Dorsolateral prefrontal cortex (tissue), 122 donors: ENCODE measurements at places on chromosomes 13 and 19.

- DNase-seq, result no peak
Measured at GRCh38 chr13:101977475-101977874, 424.4 kb downstream of the FGF14 start.

GRCh38 chr13:65417953-65418352 is 1812.2 kb downstream of the PCDH9 start:
- DNase-seq, result no peak

DNA sequence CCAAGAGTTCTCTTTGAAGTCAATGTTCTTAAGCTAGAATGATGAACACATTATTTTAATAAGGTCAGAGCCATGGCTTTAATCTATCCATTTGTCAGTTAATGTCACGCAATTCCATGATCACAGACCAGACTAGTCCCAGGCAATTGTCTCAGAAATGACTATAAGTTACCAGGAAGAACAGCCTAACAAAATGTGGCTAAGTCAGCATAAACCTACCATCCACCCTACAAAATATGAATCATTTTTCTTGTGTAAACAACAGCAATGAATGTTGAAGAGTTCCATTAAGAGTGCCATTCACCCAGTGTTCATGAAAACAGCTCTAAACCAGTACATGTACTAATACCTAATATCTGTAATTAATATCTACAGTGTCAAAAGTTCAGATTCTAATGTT is 127.5 kb downstream of the KCTD12 start:
- DNase-seq, result no peak

GRCh38 chr19:6234527-6234926 is 45.2 kb downstream of the MLLT1 start:
- no peak for DNase-seq

GRCh38 chr19:16301999-16302694 is 22.5 kb upstream of the KLF2 start:
- no peak for DNase-seq

- DNase-seq, result no peak
Measured at GRCh38 chr13:23695711-23696464, 125.7 kb downstream of the TNFRSF19 start.

GRCh38 chr13:46104868-46105267 is at the start of gene CPB2:
TSS of gene CPB2 (minus strand) at chr13:46105033. CDS start at chr13:46105009, 24 bp downstream.
- DNase-seq, result no peak

DNA sequence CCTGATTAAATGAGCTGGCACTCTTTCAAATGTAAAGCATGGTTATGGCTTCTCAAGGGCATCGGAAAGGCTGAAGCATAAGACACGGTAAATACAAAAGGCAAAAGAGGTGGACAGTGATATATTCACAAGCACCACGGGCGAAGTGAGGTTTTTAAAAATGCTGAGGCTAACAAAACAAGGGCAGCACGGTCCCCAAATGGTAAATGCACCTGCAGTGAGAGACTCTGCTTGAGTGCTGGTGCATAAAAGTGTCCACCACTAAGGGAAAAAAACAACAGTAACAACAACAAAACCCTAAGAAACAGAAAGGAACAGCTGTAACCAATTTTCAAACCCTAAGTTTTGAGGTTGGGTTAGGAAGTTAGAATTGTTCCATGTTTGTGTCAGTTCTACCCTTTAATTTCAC is 234.9 kb downstream of the PCDH9 start:
- DNase-seq, result no peak

DNA sequence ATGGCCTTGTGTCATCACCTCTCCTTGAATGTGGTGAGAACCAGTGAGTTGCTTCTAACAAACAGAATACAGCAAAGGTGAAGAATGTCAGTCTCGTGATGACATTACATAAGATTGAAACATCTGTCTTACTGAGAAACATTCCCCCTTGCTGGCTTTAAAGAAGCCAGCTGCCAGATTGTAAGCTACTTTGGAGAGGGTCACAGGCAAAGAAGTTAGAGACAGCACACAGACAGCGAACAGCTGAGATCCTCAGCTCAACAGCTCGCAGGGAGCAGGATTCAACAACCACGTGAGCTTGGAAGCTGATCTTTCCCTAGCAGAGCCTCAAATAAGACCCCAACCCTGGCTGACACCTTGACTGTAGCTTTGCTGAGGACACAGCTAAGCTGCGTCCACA is 367.9 kb downstream of the LIG4 start:
- no peak for DNase-seq

GRCh38 chr19:1668486-1669270 is 16.3 kb upstream of the TCF3 start:
- no peak for DNase-seq

GRCh38 chr13:52835071-52835839 is 13.2 kb downstream of the PCDH8 start:
- no peak for DNase-seq

DNA sequence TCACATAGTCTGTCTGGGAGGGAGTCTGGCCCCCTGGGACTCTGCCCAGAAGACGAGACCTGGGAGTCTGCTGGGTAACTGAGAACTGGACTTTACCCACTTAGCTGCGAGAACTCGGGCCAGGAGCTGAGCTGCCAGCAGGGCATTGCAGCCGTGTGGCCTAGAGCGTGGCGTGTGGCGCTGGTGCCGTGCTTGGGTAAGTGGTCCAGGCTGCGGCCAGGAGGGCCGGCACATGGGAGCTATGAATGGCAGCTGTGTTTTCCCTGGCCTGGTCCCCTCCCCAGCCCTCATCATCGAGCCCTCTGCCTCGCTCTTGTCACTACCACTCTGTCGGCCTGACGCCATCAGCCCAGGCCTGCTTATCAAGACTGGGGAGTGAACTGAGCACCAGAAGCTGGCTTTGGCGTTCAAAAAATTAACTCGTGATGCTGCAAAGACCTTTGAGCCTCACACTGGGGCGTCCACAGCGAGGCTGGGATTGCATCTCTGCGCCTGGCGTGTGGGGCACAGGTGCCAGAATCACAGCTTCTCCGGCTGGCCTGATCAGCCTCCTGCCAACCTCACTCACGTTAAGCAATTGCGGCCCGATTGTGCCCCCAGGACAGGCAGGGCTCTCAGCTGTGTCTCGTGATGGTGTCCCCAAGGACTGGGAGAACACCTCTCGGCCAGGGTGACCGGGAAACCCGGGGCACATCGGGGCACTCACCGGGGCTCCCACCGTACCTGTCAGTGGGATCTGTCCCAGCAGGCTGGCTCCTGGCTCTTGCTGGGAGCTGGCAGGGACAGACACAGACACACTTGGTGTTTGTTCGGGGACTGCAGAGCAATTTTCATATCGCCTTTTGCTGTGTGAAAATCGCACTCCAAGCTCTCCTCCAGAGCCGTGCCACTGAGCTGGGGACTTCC is 85.9 kb downstream of the KDM4B start:
- peak; percentile 70 for DNase-seq

DNA sequence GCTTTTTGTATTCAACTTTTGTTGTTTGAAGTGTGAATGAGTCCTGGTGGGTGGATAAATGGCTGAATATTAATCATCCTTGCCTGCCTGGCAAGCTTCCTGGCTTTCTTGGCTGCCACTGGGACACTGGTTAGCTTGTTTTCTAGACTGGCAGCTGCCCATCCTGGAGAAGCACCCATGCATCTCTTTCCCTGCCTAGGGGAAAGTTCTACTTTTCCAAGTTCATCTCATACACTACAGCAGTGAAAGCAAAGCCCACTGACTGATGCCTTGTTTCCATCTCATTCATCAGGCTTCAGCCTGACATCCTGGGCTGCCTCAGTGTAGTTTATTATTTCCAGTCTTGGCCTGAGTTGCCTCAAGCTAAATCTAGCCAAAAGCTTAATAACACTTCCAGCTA is 244.8 kb downstream of the PCDH20 start:
- DNase-seq, result no peak

DNA sequence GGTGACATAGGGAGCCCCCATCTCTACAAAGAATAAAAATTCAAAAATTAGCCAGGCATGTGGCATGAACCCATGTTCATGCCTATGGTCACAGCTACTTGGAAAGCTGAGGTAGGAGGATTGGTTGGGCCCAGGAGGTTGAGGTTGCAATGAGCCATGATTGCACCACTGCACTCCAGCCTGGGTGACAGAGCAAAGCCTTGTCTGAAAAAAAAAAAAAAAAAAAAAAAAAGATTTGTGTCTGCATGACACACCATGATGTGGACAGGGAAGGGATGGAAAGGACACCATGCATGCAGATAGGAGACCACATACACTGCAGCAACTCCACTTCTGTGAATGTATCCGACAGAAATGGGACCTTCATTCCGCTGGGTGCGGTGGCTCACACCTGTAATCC is 34.0 kb upstream of the HOMER3 start:
- DNase-seq, result no peak

GRCh38 chr13:44280456-44280855 is 93.2 kb upstream of the SERP2 start:
- no peak for DNase-seq

DNA sequence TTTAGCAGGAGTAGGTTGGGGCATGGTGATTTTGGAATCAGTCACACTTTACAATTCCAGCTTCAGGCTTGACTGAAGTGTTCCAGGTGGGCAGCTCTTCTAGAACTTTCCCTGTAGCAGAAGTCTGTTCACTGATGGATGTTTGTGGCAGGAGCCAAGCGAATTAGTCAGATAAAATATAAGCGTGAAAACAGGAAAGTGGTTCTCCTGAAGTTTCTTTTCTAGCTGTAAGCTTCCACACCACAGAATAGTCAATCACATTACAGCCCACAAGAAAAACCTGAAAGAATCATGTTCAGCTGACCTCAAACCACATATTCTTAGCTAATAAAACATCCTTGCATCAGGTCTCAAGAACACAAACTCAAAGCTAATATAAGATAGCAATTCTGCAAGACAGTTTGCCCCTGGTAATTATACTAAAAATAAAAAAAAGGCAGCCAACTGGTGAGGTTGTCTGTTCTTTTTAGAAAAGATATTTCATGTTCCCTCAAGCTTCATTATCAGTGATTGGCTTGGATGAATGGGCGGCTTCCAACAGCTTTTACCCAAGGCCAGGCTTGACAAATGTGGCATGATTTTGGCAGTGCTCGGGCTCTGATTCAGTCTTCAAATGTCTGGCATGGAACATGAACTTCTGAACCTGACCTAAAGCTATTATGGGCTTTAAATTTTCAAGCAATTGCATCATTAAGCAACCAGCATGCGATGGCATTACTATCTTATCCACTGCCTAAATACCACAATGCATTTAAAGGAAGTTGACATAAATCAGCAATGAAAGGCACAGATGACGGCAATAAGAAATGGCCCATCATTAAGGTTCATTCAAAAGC is 136.8 kb downstream of the DCLK1 start:
- no peak for DNase-seq

DNA sequence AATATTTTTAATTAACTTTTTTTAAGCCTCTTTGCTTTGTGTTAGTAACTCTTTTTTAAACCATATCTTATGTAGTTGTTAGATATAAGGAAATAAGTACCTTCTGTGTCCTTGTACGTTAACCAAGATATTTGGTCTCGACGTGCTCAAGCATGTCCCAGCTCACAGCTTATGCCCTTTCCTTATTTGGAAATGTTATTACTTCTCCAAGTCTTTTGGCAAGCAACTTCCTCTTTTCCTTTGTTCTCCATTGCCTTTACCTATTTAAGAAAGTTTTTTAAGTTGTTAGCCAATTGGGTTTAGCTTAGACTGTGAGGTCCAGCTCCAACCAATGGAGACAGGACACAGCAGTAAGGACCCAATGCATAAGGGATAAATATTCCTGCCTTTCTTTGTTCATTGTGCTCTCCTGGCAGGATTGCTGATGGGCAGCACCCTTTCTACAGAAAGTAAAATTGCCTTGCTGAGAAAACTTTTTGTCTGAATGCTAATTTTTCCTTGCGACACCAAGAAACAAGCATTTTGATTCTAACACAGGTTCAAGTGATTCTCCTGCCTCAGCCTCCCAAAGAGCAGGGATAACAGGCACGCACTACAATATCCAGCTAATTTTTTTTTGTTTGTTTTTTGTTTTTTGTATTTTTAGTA is 5.2 kb downstream of the DKKL1 start:
- no peak for DNase-seq

DNA sequence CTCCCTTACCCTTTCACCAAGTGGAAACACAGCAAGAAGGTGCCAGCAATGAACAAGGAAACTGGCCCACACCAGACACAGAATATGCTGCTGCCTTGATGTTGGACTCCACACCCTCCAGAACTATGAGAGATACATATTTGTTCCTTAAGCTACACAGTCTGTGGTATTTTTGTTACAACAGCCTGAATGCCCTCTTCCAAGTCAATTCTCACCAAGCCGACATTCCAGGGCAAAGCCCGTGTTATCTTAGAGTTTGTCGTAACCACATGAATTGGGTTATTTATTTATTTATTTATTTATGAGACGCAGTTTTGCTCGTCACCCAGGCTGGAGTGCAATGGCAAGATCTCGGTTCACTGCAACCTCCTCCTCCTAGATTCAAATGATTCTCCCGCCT is 14.9 kb downstream of the FGF21 start:
- DNase-seq, result no peak

- no peak for DNase-seq
Measured at GRCh38 chr19:18063463-18063862, 23.3 kb downstream of the IL12RB1 start.

- DNase-seq, result no peak
Measured at GRCh38 chr13:29749401-29750182, 100.8 kb downstream of the UBL3 start.

GRCh38 chr13:20667857-20668437 is 35.6 kb upstream of the IL17D start:
- DNase-seq, result no peak

DNA sequence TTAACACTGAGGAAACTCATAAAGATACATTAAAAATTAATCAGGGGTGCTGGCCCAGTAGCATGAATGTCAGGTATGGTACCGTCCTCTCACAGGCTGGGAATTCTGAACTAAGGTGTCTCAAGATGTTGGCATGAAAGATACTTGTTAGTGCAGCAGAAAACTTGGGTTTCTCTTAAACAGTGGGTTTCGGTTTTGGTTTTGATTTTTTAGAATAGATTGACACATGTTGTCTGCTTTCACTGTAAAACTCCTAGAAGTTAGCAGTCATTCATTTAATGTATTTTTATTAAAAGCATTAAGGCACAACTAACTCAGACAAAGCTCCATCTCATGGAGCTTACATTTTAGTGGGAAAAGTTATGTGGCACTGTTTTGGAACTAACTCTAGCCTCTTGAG is 3.5 kb upstream of the OBI1 start:
- no peak for DNase-seq

- DNase-seq, result no peak
Measured at GRCh38 chr13:65342541-65343337, 1887.4 kb downstream of the PCDH9 start.

DNA sequence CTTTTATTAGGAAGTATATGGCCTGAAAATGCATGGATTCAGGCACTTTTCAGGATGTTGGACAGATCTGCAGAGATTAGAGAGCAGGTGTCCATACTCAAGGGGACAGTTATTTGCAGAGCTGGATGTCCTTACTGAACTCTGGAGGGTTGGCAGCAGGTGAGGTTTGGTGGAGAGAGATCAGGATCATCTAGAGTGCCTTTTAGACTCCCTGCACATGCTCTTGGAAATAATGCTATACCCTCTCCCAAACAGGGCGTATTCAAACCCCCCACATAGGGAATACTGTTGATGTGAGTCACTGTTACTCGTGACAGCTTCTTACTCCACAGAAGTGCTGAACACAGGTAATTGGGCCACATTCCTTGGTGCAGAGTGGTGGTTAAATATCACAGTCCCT is 725.7 kb upstream of the SGCG start:
- no peak for DNase-seq

GRCh38 chr13:22298530-22298929 is 627.7 kb downstream of the FGF9 start:
- no peak for DNase-seq

- no peak for DNase-seq
Measured at GRCh38 chr19:40144151-40144550, 47.1 kb upstream of the MAP3K10 start.

- DNase-seq, result no peak
Measured at GRCh38 chr13:76004416-76004815, 368.3 kb downstream of the LMO7 start.
